DMS79 (cell line): ENCODE measurements at places on chromosomes 7 and 10.

GRCh38 chr7:22900101-22900500 lies 77.5 kb upstream of the TOMM7 start:
- DNase-seq: no peak

- no peak for DNase-seq
These were observed 95.3 kb upstream of the MAGI2 start for GRCh38 chr7:79548727-79549126.

DNA sequence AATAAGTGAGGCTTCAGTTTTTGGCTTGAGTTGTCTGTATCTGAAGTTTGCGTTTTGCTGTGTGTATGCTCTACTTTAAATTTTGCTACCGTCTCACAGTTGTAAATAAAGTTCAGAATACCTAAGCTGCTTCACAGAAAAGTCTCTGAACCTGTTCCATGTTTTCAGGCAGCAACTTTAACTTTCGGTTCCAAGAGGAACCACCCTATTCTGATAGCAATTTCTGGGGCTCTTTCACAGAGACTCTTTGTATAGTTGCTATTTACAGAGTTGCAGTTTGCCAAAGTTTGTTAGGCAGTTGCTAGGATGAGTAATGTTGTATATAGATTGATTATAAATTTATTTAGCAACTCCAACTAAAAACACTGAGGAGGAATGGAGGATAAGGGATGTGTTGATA lies 5.7 kb downstream of the FAM221A start:
- no peak for DNase-seq

- DNase-seq: no peak
These were observed 443.8 kb downstream of the MAGI2 start for GRCh38 chr7:79009647-79010046.

GRCh38 chr7:101534873-101535272 lies 94.2 kb downstream of the MYL10 start:
- DNase-seq: no peak

DNA sequence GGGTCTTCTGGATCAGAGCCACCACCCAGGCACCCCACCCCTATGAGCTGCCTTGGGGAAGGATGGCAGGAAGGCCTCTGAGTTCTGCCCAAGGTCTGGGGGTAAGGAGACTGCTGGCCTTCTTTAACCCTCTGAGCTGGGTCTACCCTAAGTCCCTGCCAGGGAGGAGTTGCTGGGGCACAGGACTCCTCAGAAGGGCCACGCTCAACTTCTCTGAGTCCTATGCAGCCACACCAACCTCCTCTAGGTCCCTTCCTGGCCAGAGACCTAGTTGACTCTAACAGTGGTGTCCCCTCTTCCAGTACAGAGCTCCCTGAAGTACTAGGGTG lies 2.6 kb upstream of the NEURL1 start:
- DNase-seq: no peak

DNA sequence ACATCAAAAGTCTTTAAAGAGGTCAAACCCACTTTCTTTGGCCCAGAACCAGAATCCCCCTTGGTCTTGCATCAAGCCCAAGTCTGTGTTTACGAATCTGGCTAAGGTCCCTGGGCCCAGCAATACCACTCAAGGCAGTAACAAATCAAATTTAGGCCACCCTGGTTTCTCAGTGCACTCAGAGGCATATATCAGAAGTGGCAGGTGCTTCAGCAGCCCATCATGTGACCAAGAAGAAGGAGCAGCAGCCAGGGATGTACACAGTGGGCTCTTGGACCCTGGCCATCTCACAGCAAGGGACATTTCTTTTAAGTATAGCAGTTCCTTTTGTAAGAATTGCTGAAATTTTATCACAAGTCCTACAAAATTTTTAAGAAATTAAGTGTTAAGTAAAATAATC lies 7.3 kb upstream of the SLC25A13 start:
- peak; percentile 73 for DNase-seq

DNA sequence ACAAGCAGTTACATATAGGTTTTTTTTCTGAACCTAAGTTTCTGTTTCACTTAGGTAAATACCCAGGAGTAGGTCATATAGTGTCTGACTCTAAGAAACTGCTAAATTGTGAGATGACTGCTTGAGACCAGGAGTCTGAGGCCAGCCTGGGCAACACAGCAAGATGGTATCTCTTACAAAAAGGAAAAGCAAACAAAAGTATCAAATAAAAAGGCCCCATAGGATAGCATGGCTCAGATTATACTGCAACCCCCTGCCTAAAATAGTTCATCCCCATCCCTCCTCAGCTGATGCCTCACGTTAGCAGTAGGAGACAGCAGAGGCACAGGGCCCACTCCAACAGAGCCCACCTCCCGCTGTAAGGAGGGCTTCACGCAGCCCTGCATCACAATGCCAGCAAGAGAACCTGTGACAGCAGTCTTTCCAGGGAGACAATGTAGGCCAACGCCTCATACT lies 90.3 kb downstream of the SRPK2 start:
- DNase-seq: no peak

DNA sequence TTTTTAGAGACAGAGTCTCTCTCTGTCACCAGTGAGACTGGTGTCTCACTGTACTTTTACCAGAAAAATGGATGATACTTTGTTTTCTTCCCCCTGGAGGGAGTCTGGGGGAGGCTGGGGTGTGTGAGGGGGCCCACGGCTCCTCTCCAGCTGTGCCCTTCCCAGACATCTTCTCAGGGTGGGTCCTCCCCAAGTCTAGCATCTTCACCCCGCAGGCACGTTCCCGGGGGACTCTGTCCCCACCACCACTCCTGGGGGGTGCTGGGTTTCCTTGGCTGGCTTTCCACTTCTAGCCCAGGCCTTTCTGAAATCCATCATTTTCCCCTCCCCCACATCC lies 61.8 kb upstream of the MKRN1 start:
- DNase-seq: no peak

DNA sequence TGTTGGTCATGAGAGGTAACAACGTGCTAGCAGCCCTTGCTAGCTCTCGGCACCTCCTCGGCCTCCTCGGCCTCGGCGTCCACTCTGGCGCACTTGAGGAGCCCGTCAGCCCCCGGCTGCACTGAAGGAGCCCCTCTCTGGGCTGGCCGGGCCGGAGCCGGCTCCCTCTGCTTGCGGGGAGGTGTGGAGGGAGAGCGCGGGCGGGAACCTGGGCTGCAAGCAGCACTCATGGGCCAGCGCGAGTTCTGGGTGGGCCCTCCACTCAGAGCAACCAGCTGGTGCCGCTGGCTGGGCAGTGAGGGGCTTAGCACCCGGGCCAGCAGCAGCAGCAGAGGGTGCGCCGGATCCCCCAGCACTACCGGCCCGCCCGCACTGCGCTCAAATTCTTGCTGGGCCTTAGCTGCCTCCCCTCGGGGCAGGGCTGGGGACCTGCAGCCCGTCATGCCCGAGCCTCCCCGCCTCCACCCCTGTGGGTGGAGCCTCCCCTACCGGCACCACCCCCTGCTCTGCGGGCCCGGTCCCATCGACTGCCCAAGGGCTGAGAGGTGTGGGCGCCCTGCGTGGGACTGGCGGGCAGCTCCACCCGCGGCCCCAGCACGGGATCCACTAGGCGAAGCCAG lies 96.1 kb downstream of the PAXIP1 start:
- DNase-seq: no peak
